ENCODE measurements at places on chromosomes 5 and 9.

GRCh38 chr5:59767681-59768151 is 125.8 kb downstream of the PDE4D start:
- no peak for DNase-seq

- DNase-seq: no peak
These were observed 117.6 kb upstream of the ANKRD55 start for GRCh38 chr5:56350597-56351170.

GRCh38 chr5:98700730-98701129 is 72.7 kb upstream of the RGMB start:
- DNase-seq: no peak

- DNase-seq: no peak
These were observed 99.6 kb upstream of the SLC44A1 start for GRCh38 chr9:105144841-105145240.

- no peak for DNase-seq
These were observed 280.8 kb downstream of the SLIT3 start for GRCh38 chr5:169020102-169020501.

- DNase-seq: no peak
These were observed 82.4 kb downstream of the PCSK1 start for GRCh38 chr5:96350678-96351077.

DNA sequence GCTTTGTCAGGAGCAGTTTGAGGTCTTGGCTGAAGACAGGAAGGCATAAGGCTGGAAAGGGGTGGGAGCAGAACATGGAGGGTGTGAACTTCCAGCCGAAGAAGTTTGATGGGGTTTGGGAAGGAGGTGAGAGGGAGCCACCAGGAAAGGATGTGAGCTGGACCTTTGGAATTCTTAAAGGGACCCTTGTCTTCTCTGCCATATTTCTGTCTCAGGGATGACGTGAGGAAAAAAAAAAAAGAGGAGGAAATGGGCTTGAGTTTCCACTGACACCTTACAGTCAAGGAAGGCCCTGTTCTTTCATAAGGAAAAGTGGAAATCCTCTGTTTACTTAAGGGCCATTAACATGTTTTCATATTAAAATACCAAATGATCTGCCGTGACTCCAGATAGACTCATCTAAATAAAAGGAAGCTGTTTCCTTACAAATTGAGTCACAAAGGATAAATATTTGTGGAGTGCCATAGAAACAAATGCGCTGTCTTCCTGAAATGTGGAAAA is 132.1 kb downstream of the PALM2AKAP2 start:
- no peak for DNase-seq

DNA sequence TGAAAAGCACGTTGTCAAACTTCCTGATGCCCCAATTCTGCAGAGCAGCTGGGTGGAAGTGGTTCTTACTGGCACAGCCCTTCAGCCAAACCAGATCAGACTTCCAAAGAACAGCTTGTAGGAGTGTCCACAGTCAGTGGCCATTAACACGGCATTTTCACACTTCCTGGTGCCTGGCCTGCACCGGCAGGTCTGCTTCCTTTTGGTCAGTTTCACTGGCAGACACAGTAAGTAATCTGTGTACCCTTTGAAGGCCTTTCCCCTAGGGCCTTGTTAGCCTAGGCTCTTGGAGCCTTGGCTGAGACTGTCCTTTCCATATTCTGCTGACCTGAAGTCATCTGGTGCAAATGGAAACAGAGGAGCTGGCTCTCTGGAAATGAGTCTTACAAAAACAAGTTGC is 297.5 kb upstream of the TNC start:
- DNase-seq: no peak

DNA sequence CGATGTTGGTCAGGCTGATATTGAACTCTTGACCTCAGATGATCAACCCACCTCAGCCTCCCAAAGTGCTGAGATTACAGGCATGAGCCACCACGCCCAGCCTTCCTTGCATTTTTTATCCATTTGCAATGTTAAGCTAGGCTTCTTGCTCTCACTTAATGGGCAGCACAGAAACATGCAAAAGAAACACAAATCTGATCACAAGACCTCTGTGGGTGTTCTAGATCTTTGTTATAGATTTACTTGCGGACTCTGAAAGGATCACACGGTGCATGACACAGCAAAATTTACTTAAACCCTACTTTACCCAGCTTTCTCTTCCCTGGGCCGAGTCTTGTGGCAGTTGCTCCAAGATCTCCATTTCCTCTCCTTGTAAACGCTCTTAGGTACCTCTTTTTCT is 71.3 kb downstream of the PSAT1 start:
- DNase-seq: no peak

DNA sequence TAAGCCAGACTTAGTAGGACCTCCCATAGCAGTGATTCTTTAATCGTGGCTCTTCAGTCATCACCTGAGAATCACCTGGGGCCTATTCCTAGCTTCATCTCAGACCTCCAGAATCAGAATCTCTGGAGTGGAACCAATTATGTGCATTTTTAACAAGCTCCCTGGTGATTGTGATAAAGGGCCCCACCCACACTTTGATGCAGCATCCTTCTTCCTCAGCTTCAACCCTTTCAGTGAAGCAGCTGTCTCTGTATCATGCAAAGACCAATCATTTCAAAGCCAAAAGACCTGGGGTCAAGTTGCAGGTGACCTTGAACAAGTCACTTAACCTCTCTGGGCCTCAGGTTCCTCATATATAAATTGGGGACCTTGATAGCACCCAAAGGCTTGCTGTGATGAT is 17.1 kb downstream of the FBXO10 start:
- DNase-seq: no peak

DNA sequence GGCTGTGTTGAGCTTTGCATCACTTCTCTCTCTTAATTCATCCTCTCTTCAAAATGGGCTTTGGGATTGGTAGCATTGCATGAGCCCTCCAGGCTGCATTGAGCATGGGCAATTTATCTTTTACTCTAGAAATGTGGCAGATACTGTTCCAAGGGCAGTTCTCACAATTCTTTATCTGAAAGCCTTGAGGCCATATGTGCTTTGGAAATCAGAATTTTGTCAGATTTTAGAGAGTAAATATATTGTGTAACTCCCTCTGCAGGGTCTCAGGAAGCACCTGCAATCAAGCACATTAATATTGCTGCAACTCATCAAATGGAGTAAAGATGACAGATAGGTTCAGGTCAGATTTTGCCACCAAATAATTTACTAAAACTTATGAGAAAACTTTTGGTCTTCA is 17.6 kb downstream of the ALDOB start:
- DNase-seq: no peak

- DNase-seq: no peak
These were observed 103.0 kb downstream of the NTRK2 start for GRCh38 chr9:84772511-84772910.

- DNase-seq: no peak
These were observed 86.1 kb downstream of the FGF18 start for GRCh38 chr5:171505473-171506043.

GRCh38 chr5:148735301-148735835 is 81.0 kb upstream of the HTR4 start:
- DNase-seq: no peak

DNA sequence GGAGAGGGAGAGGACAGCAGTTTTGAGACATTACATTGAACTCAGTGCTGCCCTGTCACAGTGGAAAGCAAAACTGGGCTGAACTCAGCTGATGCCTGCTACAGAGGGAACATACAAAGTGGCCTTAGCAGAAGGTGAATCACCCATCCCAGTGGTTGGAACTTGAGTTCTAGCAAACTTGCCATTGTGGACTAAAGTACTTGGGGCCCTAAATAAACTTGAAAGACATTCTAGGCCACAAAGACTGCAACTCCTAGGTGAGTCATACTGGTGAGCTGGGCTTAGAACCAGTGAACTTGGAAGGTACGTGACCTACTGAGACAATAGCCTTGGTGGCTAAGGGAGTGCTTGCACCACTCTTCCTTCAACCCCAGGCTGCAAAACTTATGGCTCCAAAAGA is 155.7 kb upstream of the RIOK2 start:
- no peak for DNase-seq

- no peak for DNase-seq
These were observed 525 bp downstream of the KIF24 start for GRCh38 chr9:34328500-34328986.

DNA sequence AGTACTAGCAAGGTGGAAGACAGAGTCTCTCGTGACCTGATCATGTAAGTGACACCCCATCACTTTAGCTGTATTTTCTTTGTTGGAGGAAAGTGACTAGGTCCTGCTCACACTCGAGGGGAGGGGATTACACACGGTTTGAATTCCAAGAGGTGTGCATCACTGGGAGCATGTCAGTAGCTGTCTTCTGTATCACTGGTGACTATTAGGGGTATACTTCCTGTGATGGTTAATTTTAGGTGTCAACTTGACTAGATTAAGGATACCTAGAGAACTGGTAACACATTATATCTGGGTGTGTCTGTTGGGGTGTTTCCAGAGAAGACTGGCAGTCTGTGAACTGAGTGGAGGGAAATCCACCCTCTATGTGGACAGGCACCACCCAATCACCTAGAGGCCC is 22.5 kb downstream of the FOXD1 start:
- DNase-seq: no peak

- DNase-seq: peak; percentile 34
These were observed 127.7 kb downstream of the RGS3 start for GRCh38 chr9:113590991-113591898.

- no peak for DNase-seq
These were observed 58.0 kb upstream of the FBN2 start for GRCh38 chr5:128596071-128596470.

DNA sequence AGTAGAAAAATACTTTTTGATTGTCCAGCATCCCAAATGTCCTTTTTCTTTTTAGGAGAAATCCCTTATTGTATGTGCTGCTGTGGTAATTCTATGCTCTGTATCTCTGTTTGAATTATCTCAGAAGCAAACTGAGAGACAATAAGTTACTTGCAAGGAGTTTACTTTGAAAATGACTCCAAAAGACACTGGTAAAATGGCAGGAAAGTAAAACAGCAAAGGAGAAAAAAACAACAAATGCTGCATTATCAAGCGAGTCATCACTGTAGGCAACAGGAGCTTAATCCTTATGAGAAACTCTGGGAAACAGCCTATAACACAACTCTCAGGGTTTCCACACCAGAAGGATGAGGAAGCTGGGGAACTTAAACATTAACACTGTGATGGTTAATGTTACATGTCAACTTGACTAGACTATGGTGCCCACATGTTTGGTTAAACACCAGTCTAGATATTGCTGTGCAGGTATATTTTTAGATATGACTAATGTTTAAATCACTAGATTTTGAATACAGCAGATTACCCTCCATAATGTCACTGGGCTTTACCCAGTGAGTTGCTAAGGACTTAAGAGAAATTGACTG is 92.6 kb upstream of the GAS1 start:
- no peak for DNase-seq

- no peak for DNase-seq
These were observed 237.8 kb upstream of the DAPK1 start for GRCh38 chr9:87259543-87260518.

DNA sequence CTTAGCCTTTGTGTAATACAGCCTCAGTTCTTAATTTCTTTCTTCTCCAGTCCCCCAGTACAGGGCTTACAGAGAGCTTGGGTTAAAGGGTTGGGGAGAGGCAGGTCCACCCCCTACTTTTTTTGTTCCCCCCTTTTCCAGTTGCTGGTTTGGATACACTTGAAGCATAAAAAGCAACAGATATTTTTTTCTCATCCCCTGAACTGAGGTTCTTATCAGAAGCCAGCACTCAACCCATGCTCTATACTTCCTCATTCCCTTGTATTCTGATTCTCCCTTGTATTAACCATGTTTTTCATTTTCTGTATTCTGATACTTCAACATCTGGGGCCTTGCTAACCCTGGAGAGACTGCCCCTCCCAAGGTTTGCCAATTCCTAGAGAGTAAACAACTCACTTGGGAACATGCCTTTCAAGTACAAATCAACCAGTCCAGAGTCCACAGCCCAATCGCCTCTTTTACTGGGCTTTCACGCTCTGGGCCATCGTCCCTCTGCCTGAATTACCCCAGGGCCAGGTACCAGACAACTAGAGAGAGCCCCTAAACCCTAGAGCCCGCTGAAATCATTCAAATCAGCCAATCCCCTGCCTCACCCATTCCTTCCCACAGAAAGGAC is 333.4 kb upstream of the PUM3 start:
- no peak for DNase-seq

DNA sequence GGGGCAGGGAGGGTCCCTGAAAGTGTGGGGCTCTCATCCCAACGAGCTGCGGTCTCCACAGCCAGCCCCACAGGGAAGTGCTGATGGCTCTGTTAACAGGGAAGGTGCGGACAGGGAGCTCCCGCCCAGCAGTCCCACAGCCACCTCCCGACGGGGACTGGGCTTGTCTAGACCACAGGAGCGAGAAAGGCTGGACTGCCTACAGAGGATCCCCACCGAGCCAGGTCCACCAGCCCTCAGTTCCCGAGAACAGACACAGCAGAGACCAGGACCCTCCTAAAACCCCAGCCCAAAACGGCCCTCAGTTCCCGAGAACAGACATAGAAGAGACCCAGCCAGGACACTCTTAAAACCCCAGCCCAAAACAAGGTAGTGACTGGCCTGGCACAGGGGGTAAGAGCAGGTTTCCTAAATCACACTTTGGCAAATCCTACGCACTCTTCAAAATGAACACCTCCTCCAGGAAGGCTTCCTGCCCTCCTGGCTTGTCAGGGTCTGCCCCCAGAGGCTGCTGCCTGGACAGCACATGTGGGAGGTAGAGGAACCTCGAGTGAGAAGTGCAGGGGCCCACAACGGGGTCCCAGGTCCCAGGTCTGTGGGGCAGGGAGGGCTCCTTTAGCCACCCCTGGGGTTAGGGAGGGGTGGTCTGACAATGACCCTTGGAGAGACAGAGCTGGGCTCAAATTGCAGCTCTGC is 86.1 kb upstream of the SARDH start:
- no peak for DNase-seq

- no peak for DNase-seq
These were observed 110.9 kb downstream of the MACIR start for GRCh38 chr5:103369125-103370120.

DNA sequence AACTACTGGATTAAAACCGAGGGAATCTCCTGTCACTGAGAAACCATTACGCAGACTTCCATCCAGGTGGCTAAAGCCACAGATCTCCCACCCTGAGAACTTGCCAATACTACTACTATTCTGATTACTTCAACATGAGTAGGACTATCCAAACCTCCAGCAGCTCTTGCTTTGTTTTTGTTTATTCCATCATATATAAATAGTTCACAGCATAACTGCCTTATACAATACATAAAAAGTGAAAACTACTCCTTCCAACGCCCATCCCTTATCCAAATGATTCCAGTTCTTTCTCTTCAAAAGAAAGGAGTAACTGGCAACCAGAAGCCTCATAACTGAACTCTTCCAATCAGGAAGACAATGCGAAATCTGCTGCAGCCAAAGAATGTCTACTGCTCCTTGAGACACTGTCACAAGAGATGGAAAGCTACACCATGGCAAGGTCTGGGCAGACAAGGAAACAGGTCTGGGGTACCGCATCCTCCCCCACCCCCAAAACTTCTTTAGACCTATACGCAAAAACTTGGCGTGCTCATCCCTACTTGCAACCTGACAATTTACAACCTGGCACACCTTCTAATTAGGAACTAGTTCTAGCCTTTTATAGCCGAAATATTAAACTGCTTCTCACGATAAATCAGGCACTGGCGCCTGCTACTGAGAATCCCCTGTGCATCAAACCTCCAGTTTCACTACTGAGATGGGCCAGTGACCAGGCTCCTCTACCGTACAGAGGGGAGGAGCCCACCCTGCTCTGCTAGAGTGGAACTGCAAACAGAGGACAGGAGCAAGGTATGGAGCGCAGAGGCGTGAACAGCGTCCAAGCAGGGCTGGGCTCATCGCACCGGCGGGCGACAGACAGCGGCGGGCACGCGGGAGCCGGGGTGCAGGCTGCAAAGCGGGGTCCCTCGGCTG is 986 bp downstream of the PLPP1 start:
- DNase-seq: no peak

GRCh38 chr5:175797521-175798038 is 73.8 kb upstream of the CPLX2 start:
- DNase-seq: peak; percentile 44
